Glutamatergic neuron (in vitro differentiated cells): ENCODE measurements at places on chromosomes 1 and 21. TPM values are rescaled to one million over a fixed set of nuclear protein-coding genes. Genes with fewer than 3 reads are reported as not detected.

DNA sequence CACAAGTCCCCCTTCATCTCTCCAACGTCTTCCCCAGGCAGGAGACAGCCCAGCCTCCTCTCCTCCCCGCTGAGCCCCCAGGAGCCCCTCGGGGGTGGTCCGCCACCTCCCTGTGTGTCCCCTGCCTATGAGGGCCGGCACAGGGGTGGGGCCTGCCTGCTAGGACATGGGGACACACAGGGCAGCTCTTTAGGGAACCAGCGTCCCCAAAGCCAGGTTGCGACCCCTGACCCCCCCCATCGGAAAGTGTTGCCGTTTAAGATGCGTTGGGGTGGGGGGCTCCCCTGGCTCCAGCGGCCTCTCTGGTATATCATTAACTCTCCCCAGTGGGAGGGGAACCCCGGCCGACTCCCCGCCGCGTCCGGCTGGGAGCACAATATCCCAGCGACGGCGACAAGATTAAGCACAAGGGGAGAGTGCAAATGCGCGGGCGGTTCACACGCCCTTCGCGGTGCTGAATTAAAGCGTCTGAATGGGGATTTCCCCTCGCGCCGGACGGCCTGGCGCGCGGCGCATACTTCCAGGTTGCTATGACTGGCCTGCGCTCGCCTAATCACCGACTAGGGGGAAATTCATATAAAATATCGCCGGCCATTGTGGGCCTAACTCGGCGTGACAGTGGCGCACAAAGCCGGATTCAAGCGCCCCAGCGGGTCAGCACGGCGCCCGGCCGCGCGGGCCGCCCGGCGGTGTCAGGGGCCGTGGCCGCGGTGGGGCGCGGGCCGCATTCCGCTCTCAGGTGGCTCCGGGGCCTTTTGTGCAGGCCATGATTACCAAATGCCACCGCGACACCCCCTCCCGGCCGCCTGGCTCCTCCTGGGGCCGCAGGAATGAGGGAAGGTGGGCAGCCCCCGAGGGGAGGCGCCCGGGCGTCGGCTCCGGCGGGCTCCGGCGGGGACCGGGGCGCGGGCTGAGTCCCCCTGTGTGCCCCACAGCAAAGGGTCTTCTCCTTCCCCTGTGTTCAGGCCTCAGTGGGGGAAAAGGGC, 30.9 kb downstream of the WNT3A start:
- H3K27ac ChIP-seq, result no peak overlapping the region
- H3K4me1 ChIP-seq, result no peaks in the 10 kb centered on the region
- H3K27me3 ChIP-seq, result peaks cover 13% of the 10 kb centered on the region
- peak; percentile 24 for DNase-seq
- H3K36me3 ChIP-seq, result peaks cover 7% of the 10 kb centered on the region

GRCh38 chr1:40834968-40835545, 27.1 kb downstream of the CITED4 start:
- H3K27ac ChIP-seq, result no peak overlapping the region
- no peaks in the 10 kb centered on the region for H3K4me1 ChIP-seq
- DNase-seq, result no peak
- no peaks in the 10 kb centered on the region for H3K36me3 ChIP-seq

- no peaks in the 10 kb centered on the region for H3K4me1 ChIP-seq
- H3K36me3 ChIP-seq, result peaks cover 6% of the 10 kb centered on the region
- no peak for DNase-seq
- peaks cover 9% of the 10 kb centered on the region for H3K27me3 ChIP-seq
Observed at GRCh38 chr1:205927676-205928075, 15.6 kb downstream of the SLC26A9 start.

The LCE1A gene
- not detected for total RNA-seq

The CIART gene
- total RNA-seq, result 4.7 TPM

GRCh38 chr1:202122639-202123335, at the start of gene GPR37L1:
Gene GPR37L1 (plus strand): TSS chr1:202122917. CDS start chr1:202122964, 47 bp downstream.
- no peaks in the 10 kb centered on the region for H3K36me3 ChIP-seq
- H3K4me3 ChIP-seq, result peak within 1 kb of the TSS; percentile 38
- H3K27me3 ChIP-seq, result peaks cover 6% of the 10 kb centered on the region

DNA sequence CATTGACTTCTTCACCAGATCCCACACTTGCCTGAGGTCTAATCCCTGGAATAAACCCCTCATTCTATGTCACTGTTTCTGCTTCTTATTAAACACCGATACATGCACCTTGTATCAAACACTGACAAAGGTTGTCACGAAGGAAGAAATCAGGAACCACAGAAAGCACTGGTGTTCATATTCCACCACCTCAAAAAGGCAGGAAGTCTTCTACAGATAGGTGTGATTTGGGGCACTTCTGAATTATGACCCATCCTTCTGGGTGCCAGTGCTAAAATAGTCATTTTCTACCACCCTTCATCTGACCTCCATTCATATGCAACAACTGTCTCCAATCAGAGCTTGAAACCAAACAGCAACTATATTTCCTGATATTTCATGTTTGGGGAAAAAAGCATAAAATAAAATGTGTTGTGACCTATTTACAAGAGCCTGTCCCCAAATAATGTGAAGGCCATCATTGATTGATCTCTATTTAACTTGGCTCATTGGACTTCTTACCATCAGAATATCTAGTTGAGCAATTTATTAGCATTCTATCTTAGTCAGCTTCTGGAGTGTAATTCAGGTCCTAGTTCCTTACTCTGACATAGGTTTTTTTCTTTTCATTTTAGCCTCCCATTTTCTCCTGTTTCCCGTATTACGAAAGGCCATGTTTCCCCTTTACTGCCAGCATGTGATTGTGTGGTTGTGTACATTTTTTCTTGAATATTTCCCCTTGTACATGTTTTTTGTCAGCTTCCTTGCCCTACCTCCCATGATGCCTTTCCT, 43.1 kb downstream of the DUSP10 start:
- peaks cover 13% of the 10 kb centered on the region for H3K4me1 ChIP-seq
- no peak overlapping the region for H3K4me3 ChIP-seq
- H3K36me3 ChIP-seq, result peaks cover 6% of the 10 kb centered on the region
- DNase-seq, result no peak
- H3K27ac ChIP-seq, result no peak overlapping the region
- H3K27me3 ChIP-seq, result no peaks in the 10 kb centered on the region

GRCh38 chr1:247357781-247358211, 26.1 kb upstream of the ZNF496 start:
- no peaks in the 10 kb centered on the region for H3K27me3 ChIP-seq
- H3K4me3 ChIP-seq, result no peak overlapping the region
- H3K4me1 ChIP-seq, result no peaks in the 10 kb centered on the region
- H3K27ac ChIP-seq, result no peak overlapping the region
- DNase-seq, result no peak

DNA sequence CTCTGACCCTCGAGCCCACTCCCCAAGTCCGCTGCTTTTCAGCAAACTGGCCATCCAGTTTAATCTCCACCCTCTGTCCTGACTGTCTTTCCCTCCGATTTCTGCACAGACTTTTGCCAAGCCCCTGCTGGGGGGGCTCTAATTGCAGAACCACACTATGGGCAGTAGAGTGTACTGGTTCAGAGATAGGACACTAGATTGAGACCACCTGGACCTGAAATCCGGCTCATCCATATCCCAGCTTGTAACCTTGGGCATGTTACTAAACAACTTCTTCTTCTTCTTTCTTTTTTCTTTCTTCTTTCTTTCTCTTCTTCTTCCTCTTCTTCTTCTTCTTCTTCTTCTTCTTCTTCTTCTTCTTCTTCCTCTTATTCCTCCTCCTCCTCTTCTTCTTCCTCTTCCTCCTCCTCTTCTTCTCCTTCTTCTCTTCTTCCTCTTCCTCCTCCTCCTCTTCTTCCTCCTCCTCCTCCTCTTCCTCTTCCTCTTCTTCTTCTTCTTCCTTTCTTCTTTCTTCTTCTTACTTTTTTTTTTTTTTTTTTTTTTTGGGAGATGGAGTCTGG, 7.7 kb downstream of the LRRC71 start:
- peaks cover 32% of the 10 kb centered on the region for H3K4me1 ChIP-seq
- no peak for DNase-seq
- H3K27ac ChIP-seq, result no peak overlapping the region
- peaks cover 44% of the 10 kb centered on the region for H3K27me3 ChIP-seq
- H3K4me3 ChIP-seq, result peak overlapping the region; percentile 79
- H3K36me3 ChIP-seq, result peaks cover 10% of the 10 kb centered on the region

The GUCA2B gene
- not detected for total RNA-seq

The UBL4B gene
- not detected for total RNA-seq

DNA sequence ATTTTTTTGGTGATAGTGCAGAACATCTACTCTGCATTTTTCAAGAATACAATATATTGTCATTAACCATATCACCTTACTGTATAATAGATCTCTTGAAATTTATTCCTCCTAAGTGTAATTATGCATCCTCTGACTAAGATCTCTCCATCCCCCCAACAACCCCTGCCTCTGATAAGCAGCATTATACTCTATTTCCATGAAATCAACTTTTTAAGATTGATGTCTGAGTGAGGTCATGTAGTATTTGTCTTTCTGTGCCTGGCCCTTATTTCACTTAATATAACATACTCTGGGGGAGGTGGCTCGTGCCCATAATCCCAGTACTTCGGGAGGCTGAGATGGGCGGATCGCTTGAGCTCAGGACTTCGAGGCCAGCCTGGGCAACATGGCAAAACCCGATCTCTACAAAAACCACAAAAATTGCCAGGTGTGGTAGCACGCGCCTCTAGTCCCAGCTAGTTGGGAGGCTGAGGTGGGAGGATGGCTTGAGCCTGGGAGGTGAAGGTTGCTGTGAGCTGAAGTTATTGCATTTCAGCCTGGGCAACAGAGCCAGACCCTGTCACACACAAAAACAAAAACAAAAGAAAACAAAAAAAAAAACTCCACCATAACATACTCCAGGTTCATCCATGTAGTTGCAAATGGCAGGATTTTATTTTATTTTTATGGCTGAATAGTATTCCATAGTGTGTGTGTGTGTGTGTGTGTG, 5.7 kb downstream of the ACOT11 start:
- no peak overlapping the region for H3K27ac ChIP-seq
- DNase-seq, result no peak
- H3K36me3 ChIP-seq, result no peaks in the 10 kb centered on the region

DNA sequence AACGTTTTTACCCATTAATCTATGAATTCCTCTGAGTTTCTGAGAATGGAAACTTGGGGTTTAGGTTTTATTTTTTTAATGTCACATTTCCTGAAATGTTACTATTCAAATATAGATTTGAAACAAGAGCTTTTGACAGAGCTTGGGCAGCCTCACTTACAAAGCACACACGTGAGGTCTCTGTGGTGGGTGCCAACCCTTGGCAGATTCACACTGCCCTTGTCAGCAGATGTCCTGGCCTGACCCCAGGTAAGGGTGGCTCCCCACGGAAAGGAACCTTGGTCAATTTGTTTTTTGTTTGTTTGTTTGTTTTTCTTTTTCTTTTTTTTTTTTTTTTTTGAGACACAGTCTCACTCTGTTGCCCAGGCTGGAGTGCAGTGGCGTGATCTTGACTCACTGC, 53.5 kb downstream of the FAAP20 start:
- no peaks in the 10 kb centered on the region for H3K36me3 ChIP-seq
- no peak overlapping the region for H3K27ac ChIP-seq
- H3K4me3 ChIP-seq, result no peak overlapping the region
- no peak for DNase-seq

DNA sequence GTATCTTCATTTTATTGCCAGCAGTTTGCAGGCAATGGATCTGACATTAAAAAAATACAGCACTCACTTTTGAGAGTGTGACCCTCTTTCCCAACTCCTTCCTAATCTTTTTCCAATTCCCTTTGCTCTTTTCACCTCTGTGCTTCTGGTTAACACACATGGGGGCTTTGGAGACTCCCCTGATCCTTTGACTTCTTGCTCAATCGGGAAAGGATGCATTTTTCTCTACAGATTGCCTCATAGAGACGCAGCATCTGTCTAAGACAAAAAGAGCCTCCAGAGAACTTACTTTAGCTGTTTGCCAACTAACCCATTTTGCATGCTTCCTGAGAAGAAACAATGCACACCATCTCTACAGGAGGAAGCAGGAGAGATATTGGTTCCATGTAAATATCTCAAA, 378.3 kb downstream of the PBX1 start:
- H3K36me3 ChIP-seq, result no peaks in the 10 kb centered on the region
- no peaks in the 10 kb centered on the region for H3K27me3 ChIP-seq
- no peak overlapping the region for H3K27ac ChIP-seq
- no peak overlapping the region for H3K4me3 ChIP-seq
- no peak for DNase-seq

The SFN gene
- total RNA-seq, result 0.42 TPM

DNA sequence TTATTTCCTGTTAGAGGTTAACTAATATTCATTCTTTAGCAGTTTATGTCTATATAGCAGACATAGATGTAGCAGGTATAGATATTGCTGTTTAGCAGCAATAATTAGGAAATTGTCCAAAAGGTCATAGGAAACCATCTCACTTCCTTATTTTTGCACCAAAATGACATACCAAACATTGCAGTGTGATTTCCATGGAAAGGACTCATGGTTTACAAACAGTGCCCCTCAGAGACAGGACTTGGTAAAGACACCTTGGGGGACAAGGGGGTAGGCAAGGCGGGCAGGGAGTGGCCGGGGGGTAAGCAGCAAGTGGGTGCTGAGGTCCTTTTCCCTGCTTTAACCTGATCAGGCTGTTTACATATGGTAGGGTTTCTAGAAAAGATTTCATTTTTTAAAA, 30.5 kb downstream of the BATF3 start:
- H3K27ac ChIP-seq, result no peak overlapping the region
- H3K27me3 ChIP-seq, result peaks cover 3% of the 10 kb centered on the region
- peaks cover 5% of the 10 kb centered on the region for H3K36me3 ChIP-seq
- no peak overlapping the region for H3K4me3 ChIP-seq
- H3K4me1 ChIP-seq, result peaks cover 36% of the 10 kb centered on the region
- no peak for DNase-seq

The FAM72C gene
- 0.22 TPM for total RNA-seq

- H3K27ac ChIP-seq, result peak overlapping the region; percentile 88
- H3K4me1 ChIP-seq, result peaks cover 39% of the 10 kb centered on the region
- H3K27me3 ChIP-seq, result peaks cover 3% of the 10 kb centered on the region
Observed at GRCh38 chr1:8712413-8713231, 104.8 kb downstream of the RERE start.

The ITLN2 gene
- total RNA-seq, result not detected

GRCh38 chr21:45551316-45551715, 9.1 kb upstream of the SLC19A1 start:
- H3K4me3 ChIP-seq, result peak overlapping the region; percentile 52
- no peak for DNase-seq
- H3K27me3 ChIP-seq, result peaks cover 6% of the 10 kb centered on the region
- H3K36me3 ChIP-seq, result no peaks in the 10 kb centered on the region
- H3K27ac ChIP-seq, result no peak overlapping the region

The DDR2 gene
- total RNA-seq, result 4.4 TPM

GRCh38 chr21:28160378-28160777, 832.3 kb downstream of the LTN1 start:
- H3K36me3 ChIP-seq, result no peaks in the 10 kb centered on the region
- H3K4me1 ChIP-seq, result no peaks in the 10 kb centered on the region
- no peak overlapping the region for H3K4me3 ChIP-seq
- H3K27me3 ChIP-seq, result peaks cover 2% of the 10 kb centered on the region
- no peak for DNase-seq

- peaks cover 3% of the 10 kb centered on the region for H3K36me3 ChIP-seq
- H3K27me3 ChIP-seq, result peaks cover 3% of the 10 kb centered on the region
- no peak for DNase-seq
- H3K4me1 ChIP-seq, result no peaks in the 10 kb centered on the region
- no peak overlapping the region for H3K4me3 ChIP-seq
Observed at GRCh38 chr1:155636397-155637153, 26.6 kb downstream of the MSTO1 start.
